Activated CD4-positive, alpha-beta T cell treated with anti-CD3 and anti-CD28 coated beads, Interleukin-10, Interleukin-2, amounts not matched to agents 100 ng/mL and 50 ng/mL, durations not matched to agents 16 hours and 8 hours (primary cell): ENCODE measurements at places on chromosomes 13 and 19.

DNA sequence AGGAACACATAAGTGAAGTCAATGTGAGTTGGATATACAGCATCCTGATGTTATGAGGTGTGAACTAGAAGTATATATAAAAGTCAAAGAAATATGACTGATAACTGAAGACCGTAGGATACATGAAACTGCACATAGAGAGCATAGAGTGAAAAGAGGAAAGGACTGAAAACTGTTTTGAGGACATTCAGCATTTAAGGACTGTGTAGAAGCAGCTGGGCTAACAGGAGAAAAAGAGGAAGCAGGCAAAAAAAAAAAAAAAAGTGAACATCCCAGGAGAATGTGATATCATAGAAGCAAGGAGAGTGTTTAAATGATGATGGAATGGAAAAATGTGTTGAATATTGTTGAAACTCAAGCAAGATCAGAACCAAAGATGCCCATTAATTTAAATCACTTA lies 363.5 kb downstream of the PCDH20 start:
- no peak for DNase-seq

- DNase-seq = no peak
Measured at GRCh38 chr19:16702123-16702522, 17.5 kb upstream of the NWD1 start.

- no peak for DNase-seq
Measured at GRCh38 chr13:77555246-77555645, 19.7 kb downstream of the SCEL start.

- no peak for DNase-seq
Measured at GRCh38 chr19:9018163-9018875, 8.1 kb upstream of the MUC16 start.

DNA sequence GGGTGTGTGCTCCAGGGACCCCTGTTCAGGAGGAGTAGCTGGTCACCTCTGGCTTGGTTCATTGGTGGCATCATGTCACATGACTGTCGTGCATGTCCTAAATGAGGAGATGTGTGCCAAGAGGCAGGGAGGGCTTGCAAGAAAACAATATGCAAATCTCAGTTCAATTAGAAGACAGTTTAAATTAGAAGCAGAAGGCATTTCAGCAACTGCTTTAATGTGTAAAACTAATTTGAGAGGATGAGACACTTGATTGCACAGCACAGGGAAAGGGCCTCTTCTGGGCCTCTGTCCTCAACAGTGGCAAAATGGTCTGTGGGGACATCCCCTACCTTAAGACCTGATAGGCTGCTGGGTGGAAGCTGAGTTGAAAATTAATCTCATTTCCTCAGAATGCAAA lies 54.6 kb downstream of the SPATA13 start:
- DNase-seq = no peak
